GM04503 (cell line): ENCODE measurements at places on chromosomes 16 and 17.

GRCh38 chr17:57424777-57425188 lies 168.5 kb downstream of the MSI2 start:
- no peak for DNase-seq

- peak; percentile 67 for DNase-seq
Observed at GRCh38 chr17:57892146-57892819, 42.4 kb upstream of the MRPS23 start.

- DNase-seq = no peak
Observed at GRCh38 chr16:58125781-58126335, 3.3 kb downstream of the CFAP20 start.

- DNase-seq = no peak
Observed at GRCh38 chr16:18800293-18800692, 1.1 kb downstream of the ARL6IP1 start.

- peak; percentile 22 for DNase-seq
Observed at GRCh38 chr16:21194771-21195301, 16.5 kb downstream of the ZP2 start.

DNA sequence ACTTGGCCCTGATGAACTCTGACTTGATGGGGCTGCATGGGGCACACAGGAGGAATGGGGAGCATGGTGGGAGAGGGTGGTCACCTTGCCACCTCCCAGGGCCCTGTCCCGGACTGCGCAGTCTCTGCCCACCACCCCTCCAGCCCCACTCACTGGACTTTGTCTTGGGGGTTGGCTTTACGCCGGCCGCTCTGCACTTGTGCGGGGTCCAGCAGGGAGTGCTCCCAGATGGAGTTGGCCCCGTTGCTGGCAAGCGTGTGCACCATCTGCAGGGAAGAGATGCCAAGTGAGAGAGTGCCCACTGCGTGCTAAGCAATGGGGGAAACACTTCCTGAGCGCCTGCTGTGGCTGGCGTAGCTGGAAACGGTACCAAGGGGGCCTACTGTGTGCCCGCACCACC lies 6.7 kb downstream of the GIT1 start:
- no peak for DNase-seq

DNA sequence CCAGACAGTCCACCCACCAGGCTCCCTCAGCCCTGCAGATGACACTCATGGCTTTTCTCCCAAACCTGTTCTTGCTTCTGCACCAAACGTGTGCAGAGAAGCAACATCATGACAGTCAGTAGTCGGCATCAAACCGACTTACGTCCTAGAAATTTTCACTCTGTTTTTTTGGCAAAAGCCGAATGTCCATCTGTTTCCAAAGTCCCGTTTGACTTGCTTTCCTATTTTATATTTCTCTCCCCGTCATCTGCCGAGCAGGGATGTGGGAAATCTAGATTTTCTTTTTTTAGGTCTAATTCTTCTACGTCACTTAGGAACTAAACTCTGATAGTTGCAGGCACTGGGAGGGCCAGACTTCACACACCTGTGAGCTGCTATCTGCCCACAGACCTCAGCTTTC lies 104.9 kb downstream of the RMI2 start:
- no peak for DNase-seq

DNA sequence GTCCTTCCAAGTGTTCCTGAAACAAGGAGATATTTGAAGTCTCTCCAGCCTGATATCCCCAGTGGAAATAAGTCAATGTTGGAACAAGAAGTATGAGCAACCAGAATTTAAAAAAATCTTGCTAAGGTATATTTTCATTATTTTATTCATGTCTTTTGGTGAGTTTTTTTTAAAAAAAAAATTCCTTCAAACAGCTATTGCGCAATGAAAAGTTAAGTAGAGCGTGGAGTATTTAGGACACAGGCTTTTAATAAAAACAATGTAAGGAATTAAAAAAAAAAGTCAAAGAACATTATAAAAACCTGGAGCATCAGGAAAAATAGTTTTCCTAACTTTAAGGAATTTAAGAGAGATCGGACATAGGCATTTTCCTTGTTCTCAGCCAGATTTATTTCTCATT lies 940.4 kb downstream of the KCNJ2 start:
- no peak for DNase-seq

GRCh38 chr16:75415169-75415905 lies 18.0 kb downstream of the CFDP1 start:
- DNase-seq = no peak

DNA sequence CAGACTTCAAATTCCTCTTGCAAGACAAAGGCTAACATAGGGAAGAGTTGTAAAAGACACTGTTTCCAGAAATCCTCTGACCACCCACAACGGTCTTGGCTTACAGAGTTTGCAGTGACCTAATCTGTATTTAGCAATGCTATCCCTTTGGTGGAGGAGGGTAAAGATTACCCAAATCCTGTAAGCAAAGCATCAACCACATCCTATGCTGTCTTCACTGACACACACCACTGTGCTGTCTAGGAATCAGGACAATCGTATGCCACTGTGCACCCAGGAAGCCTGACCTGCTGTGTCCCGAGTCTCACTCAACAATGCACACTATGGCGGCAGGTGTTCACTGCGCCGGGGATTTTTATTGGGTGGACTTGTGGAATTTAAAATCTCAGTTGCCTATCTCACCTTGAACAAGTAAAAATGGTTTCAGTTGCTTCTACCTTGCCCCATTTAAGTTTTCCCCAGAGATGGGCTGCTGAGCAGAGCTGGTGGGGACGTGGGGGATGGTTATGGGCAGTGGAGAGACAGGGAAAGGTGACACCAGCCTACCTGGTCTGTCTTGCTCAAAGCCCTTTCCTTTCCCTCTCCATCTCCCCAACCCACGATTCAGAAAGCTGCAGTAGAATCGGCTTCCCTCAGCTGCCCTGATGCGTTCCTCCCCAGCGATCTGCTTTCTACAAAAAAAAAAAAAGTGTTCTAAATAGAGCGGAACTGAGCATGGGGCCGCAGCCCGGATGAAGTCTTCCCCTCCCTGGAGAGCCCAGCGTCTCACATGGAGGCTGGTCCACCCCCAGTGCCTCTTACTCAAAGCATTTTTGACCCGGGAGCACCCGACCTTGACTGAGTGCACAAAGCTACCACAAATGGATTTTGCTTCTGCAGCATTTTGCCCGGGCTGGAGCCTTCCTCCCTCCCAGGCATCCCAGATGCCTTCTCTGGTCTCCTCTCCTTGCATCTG lies 271.5 kb downstream of the SOX9 start:
- peak; percentile 69 for DNase-seq

DNA sequence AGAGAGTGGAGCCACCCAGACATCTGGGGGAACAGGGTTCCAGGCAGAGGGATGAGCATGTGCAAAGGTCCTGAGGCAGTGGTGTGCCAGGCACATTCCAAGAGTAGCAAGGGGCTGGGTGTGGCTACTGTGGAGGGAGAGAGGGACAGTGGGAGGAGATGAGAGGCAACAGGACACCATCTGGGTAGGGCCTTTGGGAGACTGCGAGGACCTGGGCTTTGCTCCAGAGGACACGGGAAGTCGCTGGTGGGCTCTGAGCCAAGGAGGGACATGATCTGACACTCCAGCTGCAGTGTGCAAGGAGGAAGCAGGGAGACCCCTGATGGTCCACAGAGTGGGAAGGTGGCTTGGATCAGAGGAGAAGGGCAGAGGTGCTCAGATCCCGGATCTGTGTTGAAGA lies 56.7 kb upstream of the MED9 start:
- DNase-seq = no peak

GRCh38 chr17:79465011-79465680 lies 145.7 kb downstream of the RBFOX3 start:
- DNase-seq = no peak

DNA sequence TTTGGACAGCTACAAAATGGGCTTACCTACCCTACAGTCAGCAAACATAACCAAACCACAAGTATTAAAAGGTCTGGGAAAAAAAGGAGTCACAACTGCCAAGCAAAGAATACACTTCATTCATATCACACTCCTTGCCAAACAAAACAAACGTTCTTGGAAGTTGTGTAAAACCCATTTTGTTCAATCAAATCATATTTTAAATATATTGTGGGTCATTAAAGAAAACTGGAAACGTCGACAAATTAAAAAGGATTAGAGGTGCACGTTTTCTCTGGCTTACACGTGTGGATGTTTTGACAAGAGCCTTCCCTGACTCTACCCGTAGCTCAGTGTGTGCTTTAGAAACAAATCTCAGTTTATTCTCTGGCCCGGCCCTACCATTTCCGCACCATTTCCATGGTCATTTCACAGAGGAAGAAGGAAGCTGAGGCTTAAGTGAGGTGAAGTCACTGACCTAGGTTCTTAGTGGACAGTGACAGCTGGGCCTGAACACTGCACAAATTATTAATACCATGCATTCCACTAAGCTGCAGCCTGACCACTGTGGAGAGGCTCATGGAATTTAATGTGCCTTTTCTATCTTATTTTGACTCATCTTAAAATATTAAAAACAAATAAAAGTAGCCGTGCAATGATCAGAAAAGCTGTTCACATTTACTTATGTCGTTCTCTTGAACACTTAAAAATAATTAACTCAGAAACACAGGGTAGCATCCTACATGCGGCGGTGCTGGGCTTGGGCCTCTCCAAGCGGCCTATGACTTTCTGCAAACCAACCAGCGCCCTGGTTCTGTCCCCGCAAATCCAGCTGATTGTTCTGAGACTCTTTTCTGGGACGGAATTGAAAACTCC lies 968 bp downstream of the CEP112 start:
- peak; percentile 27 for DNase-seq

DNA sequence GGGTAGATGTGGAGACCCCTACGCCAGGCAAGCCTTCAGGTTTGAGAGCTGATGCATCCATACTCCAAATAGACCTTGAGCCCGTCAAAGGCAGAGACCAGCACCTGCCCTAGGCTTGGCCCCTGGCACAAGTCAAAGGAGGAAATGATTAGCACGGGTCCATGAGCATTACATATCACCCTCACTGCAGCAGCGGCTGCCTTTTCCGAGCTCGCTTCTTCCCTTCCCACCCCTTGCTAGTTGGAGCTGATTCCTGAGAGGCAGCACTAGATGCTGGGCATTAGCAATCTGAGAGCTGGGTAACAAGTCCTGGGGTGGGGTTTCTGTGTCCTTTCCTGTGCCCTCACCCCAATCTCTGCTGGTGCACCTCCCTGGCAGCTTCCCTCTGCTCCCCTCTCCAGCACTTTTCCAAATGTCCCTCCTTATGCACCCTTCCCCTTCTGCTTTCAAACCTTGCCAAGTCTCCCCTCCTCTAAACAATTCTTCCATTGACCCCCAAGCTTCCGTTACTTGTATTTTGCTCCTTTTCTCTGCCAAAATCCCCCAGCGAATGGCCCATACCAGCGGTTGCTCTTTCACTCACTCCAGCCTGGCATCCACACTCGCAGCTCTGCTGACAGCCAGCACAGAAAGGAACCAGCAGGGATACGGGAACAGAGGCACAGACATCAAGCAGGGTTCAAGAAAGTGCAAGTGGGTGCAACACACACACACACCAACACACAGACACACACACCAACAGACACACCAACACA lies 3.0 kb downstream of the CDRT4 start:
- DNase-seq = no peak
